ENCODE measurements at places on chromosomes 13 and 19. TPM values are rescaled to one million over a fixed set of nuclear protein-coding genes. Genes with fewer than 3 reads are reported as not detected.

DNA sequence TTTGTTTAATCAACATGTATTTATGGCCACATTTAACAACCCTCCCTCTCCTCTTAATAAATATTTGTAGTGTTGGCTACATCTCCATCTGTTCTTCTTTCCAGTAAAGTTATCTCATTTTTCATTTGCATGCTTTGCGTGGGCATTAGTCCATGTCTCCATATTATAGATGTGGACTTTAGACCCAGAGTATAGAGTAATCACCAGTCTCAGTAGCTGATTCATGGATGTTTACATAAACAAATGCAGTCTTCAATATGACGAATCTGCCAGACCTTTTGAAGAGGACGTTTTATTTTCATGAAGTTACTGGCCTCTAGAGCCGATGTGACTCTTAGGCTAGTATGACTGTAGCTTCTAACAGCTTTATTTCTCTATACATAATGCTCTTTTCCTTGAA is 1546.2 kb downstream of the OLFM4 start:
- DNase-seq, result no peak

GRCh38 chr13:103168901-103169508 is 102.8 kb upstream of the SLC10A2 start:
- DNase-seq, result no peak

DNA sequence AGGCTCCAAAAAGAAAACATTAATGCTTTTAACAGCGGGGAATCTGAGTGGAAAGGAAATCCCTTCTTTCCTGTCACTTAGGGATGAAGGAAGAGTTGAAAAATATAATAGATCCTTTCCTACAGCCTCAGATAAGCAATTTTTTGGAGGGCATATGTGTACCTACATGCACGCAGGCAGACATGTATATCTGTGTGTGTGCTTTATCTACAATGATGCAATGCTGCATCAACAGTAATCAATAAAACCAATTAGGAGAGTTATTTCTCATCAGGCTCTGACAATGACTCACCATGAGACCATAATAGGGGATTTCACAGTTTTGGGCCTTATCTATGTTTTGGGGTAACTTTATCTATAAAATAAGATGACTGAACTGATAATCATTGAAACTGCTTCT is 444.1 kb downstream of the ITGBL1 start:
- no peak for DNase-seq

- peak; percentile 79 for DNase-seq
Measured at GRCh38 chr19:50777830-50778303, 7.6 kb downstream of the GPR32 start.

The PTH2 gene
- 0.96 TPM for total RNA-seq

DNA sequence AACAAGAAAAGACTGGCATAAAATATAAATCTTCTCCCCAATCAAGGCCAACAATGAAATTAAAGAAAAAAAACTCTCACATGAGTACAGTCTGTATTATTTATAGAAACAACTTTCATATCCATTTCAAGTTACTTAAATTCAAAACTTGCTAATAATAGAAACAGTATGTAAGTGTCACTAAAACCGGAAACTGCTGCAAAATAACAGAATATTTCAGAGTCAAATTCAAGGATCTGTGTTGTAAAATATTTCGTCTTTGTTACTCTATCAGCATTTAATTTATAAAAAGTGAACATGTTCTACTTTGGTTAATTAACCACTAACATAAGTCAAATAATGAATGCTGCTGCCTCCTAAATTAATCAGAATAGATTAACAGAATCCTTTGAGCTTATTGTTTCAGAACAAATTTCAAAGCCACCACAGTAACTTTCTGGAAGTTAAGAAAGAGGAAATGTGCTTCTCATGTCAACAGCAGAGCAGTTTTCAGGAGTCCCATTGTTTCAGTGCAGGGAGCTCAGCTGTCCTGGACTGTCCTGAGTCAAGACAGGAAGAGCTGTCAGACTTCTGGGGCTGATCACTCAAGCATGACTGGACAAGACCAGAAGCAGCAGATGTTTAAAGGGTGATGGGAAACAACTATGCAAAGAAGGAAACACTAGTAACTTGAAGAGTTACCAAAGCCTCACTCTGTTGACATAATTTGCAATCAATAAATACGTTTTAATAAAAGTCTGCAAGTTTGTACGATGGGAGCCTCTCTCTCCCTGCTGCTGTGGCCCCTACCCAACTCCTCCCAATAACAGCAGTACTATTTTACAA is 76.9 kb downstream of the FOXO1 start:
- DNase-seq, result no peak

- DNase-seq, result no peak
Measured at GRCh38 chr13:74596691-74597090, 462.5 kb upstream of the KLF12 start.

DNA sequence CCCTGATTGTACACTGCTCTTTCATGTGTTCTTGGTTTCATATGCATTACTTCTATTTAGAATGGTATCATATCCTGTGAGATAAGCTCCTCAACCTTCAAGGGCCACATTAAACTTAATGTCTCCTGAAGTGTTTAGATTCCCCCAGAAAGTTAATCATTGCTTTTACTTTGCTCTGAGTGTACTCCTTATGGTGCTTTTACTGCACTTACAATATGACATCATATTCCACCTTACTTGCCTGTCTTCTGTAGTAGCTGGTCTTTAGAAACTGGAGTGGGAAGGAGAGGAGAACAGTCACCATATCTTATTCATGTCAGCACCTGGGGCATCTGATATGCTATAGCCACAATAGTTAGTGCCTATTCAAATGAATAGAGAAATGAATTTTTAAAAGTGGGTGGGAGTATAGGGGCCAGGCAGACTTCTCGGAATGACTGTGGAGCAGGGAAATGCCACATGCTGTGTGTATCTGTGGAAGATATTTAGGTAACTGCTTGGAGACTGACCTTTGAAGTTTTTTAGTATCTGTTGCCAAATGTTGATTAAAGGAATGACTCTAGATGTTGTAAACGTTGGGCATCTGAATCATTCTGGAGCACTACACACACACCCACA is 40.2 kb downstream of the SLAIN1 start:
- no peak for DNase-seq

DNA sequence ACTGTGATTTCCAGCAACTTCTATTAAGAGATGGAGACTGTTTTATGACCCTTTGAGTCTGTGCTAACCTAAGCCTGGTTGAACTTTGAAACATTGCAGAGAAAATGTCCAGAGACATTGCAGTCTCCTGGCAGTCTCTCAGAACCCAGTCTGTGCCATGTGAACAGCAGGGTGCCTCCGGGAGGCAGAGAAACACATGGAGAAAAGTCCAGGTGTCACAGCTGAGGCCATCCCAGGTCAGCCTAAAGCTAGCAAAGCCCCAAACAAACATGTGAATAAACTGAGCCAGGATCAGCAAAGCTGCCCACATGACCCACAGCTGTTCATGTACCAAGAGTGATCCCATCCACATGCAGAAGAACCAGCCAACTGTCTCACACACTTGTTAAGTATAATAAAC is 7.8 kb downstream of the CYP4F11 start:
- DNase-seq, result no peak

GRCh38 chr13:36353001-36353400 is 6.8 kb upstream of the SPART start:
- no peak for DNase-seq

The FUT6 gene
- total RNA-seq, result not detected

Data from H9 (cell line).